MCF 10A (cell line): ENCODE measurements at places on chromosomes 6 and 20.

DNA sequence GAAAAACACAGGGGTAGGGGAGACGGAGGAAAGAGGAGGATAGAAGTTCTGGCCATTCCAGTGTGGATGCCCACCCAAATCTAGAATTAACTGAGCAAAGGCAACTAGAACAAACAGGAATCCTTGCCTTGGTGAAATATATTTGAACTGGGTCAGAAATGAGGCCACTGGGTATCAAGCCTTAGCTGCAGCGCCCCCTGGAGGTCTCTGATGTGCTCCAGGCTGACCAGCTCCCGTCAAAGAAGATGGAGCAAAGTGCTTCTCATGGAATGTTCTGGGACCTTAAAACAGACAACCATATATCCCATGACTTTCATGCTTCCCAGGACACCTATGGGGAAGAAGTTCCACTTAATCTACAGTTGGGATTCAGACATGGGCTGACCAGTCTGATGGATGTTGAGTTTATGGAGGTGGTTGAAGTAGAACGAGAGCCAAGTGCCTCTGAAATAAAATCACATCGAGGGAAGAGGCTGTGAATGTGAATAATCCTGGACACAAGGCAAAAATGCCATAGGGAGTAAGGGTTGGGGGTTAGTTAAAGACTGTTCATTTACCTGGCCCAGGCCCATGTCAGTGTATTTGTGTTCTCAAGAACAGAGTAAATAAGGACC lies 50.4 kb downstream of the HLA-DPB1 start:
- DNase-seq: peak; percentile 62
- H3K27ac ChIP-seq: no peak overlapping the region
- no peaks in the 10 kb centered on the region for H3K36me3 ChIP-seq
- H3K4me3 ChIP-seq: no peak overlapping the region

DNA sequence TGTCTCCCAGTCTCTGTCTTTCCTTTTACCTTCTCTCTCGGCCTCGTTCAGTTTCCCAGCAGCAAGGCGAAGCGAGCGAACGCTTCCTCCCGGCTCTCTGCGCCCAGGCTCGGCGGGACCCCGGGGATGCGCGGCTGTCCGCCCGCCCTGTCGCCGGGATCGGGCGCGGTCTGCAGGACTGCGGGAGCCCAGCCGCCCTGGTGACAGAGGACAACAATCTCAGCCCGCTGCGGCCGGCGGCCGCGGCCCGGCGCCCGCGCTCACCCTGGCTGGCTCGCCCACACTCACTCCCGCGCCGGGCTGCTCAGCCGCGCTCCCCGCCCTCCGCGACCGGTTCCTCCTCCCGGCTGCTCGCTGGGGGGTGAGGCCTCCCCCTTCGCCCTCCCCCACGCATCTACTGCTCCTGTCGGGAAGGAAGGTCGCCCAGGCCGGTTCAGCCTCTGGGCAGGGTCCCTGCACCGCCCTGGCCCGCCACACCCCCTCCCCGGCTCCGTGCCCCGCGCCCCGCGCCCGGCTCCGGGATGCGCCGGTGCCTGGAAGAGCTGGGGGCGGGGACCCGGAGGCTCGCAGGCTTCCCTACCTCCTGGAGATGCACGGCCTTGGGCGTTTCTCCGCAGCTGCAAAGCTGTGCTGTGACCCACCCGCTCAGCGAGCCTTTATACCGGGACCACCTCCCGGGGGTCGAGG lies 410 bp downstream of the SYNE1 start:
- H3K27ac ChIP-seq: no peak overlapping the region
- no peaks in the 10 kb centered on the region for H3K36me3 ChIP-seq
- H3K4me3 ChIP-seq: peak overlapping the region; percentile 58
- DNase-seq: no peak
- peaks cover 10% of the 10 kb centered on the region for H3K27me3 ChIP-seq

- H3K36me3 ChIP-seq: no peaks in the 10 kb centered on the region
- H3K27me3 ChIP-seq: no peaks in the 10 kb centered on the region
- H3K4me3 ChIP-seq: no peak overlapping the region
- peaks cover 5% of the 10 kb centered on the region for H3K4me1 ChIP-seq
- no peak overlapping the region for H3K27ac ChIP-seq
- no peak for DNase-seq
These were observed 67.6 kb upstream of the BACH2 start for GRCh38 chr6:90364286-90364685.

DNA sequence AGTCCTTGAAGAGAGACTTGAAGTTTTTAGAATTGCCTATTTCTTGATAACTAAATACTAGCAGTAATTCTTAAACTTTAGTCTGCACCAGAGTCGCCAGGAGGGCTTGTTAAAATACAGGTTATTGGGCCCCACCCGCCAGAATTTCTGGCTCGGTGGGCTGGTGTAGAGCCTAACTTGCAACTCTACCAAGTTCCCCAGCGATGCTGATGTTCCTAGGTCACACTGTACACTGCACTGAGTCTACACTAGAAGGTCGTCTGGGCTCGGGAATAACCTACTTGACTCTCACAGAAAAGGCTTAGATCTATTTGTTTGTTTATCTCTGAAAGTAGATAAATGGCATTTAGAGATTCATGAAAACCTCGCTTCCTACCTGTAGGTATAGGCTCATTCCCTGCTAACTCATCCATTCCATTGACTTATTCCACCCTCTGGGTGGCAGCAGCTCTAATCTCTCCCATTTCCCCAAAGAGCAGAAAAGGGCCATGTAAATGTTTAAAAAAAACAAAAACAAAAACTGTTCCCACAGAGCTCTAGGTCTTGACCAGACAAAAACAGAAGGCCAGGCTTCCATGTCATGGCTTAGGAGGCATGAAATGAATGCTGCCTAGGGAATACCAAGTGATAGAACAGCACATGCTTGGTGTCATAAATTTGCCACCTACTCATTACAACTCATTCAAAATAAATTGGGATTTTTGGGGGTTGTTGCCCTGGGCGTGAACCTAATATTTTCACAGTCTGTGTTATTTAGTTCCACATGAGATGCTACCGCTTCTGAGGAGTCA lies 292.1 kb downstream of the ADGB start:
- no peak for DNase-seq
- H3K27me3 ChIP-seq: no peaks in the 10 kb centered on the region
- no peaks in the 10 kb centered on the region for H3K36me3 ChIP-seq
- H3K4me1 ChIP-seq: peaks cover 12% of the 10 kb centered on the region
- H3K4me3 ChIP-seq: no peak overlapping the region
- no peak overlapping the region for H3K27ac ChIP-seq

DNA sequence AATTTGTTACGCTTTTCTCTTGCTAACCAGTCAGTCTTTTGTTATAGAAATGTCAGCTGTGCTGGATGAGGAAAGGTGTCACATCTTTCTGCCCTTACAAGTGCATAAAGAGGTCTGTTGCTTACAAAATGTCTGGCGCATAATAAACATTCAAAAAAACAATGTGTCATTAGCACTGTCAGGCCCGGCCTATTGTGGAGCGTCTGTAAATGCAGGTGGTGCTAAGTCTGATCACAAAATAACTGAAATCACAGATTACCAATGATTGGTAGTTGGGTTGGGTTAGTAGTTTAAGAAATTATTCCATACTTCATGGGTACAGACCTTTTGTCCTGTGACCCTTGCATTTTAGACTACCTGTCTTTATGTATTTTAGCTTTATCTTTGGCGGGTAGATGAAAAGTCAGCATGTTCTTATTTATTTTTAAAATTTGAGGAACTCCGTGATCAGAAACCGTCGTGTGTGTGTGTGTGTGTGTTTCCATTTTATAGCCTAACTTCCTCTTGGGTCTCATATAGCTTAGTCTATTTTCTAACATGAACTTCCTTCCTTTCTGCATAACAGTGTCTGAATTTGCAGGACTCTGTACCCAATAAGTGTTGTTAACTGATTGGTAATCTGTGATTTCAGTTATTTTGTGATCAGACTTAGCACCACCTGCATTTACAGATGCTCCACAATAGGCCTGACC lies 88.1 kb upstream of the IFNGR1 start:
- peaks cover 15% of the 10 kb centered on the region for H3K4me1 ChIP-seq
- DNase-seq: no peak
- H3K27me3 ChIP-seq: no peaks in the 10 kb centered on the region
- no peaks in the 10 kb centered on the region for H3K36me3 ChIP-seq
- no peak overlapping the region for H3K27ac ChIP-seq
- no peak overlapping the region for H3K4me3 ChIP-seq

DNA sequence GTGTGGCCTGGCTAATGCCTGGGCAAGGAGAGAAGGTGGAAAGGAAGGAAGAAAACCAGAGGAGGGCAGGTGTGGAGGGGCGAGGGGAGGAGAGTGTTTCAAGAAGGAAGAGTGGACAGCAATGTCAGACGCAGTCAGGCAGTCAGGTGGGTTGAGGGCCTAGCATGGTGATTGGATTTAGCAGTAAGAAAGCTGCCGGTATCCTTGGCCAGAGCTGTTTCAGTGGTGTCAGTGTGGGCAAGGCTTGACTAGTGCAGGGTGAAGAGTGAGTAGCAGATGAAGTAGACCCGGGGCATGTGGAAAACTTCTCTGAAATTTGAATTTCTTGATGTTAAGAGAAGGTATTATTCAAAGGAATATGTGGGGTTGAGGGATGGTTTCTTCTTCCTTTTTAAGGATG lies 27.0 kb downstream of the SNX9 start:
- peaks cover 36% of the 10 kb centered on the region for H3K4me1 ChIP-seq
- H3K27me3 ChIP-seq: no peaks in the 10 kb centered on the region
- no peak for DNase-seq
- H3K4me3 ChIP-seq: no peak overlapping the region
- peaks cover 4% of the 10 kb centered on the region for H3K36me3 ChIP-seq
- no peak overlapping the region for H3K27ac ChIP-seq

GRCh38 chr6:118859517-118860064 lies 34.4 kb upstream of the ASF1A start:
- peaks cover 9% of the 10 kb centered on the region for H3K36me3 ChIP-seq
- H3K4me3 ChIP-seq: no peak overlapping the region
- DNase-seq: no peak
- no peaks in the 10 kb centered on the region for H3K27me3 ChIP-seq

- peak overlapping the region; percentile 85 for H3K4me3 ChIP-seq
- no peak for DNase-seq
- H3K4me1 ChIP-seq: peaks cover 20% of the 10 kb centered on the region
- no peaks in the 10 kb centered on the region for H3K36me3 ChIP-seq
- peak overlapping the region; percentile 91 for H3K27ac ChIP-seq
- no peaks in the 10 kb centered on the region for H3K27me3 ChIP-seq
These were observed 1.2 kb downstream of the LMBRD1 start for GRCh38 chr6:69795469-69796072.

GRCh38 chr6:84166395-84166794 lies 61.0 kb downstream of the CEP162 start:
- peaks cover 18% of the 10 kb centered on the region for H3K36me3 ChIP-seq
- no peaks in the 10 kb centered on the region for H3K27me3 ChIP-seq
- DNase-seq: no peak

GRCh38 chr6:20034408-20034769 lies 177.9 kb downstream of the MBOAT1 start:
- no peak for DNase-seq
- H3K4me1 ChIP-seq: peaks cover 12% of the 10 kb centered on the region
- no peak overlapping the region for H3K27ac ChIP-seq
- peaks cover 11% of the 10 kb centered on the region for H3K27me3 ChIP-seq
- H3K36me3 ChIP-seq: no peaks in the 10 kb centered on the region
- H3K4me3 ChIP-seq: no peak overlapping the region

DNA sequence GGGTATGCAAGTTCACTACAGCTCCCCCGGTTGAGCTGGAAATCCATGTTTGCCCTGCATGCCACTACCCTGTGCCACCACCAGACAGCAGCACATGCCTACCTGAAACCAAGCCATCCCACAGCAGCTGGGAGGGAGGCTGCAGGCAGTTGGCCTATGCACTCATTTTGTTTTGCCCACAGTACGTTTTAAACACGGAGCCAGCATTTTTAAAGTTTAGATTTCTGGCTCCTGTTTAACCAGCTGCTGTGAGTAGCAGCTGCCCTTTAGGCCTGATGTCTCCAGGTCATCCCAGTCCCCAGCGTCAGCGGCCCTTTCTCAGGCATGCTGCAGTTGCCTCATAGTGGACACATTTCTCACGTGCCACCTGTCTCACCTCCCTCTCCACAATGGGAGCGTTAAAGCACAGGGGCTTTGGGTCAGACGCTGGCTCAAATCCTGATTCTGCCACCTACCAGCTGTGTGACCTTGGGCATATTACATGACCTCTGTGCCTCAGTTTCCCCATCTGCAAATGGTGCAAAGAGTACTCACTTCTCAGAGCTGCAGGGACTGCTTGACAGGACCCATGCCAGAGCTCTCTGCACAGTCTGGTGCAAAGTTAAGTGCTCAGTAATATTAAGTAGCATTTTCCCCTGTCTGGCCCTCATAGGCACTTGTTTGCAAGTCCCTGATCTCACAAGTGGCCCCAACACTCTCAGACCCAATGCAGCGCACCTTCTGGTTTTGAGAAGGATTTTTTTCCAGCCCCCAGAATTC lies 8.2 kb upstream of the UBE2V1 start:
- H3K36me3 ChIP-seq: peaks cover 41% of the 10 kb centered on the region
- no peaks in the 10 kb centered on the region for H3K27me3 ChIP-seq
- peaks cover 8% of the 10 kb centered on the region for H3K4me1 ChIP-seq
- no peak overlapping the region for H3K4me3 ChIP-seq

DNA sequence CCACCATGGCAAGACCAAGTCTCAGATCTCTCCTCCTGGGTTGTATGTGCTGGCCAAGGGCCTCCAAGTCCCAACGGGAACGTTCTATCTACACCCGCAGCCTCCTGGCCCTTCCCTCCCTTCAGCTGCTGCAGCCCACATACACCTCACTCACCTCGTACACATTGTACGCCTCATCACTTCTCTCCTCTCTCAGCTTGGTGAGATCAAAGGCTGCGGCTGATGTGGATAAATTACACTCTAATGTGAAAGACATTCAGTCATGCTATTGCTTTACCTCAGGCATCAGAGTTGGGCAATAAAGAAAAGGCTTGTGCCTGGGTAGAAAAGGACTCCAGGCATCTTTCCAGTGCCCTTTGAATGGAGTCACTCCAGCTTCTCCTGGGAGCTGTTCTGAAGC lies 135.3 kb upstream of the FOXQ1 start:
- no peak overlapping the region for H3K4me3 ChIP-seq
- no peaks in the 10 kb centered on the region for H3K27me3 ChIP-seq
- no peak for DNase-seq
- peaks cover 5% of the 10 kb centered on the region for H3K4me1 ChIP-seq
- H3K36me3 ChIP-seq: no peaks in the 10 kb centered on the region
